Activated CD4-positive, alpha-beta T cell treated with anti-CD3 and anti-CD28 coated beads, Interleukin-2, amount 50 U/mL, for 48 hours (primary cell): ENCODE measurements at places on chromosomes 2 and 18.
A peak's percentile ranks its signal among the peaks of the same experiment; 100 is the strongest.

DNA sequence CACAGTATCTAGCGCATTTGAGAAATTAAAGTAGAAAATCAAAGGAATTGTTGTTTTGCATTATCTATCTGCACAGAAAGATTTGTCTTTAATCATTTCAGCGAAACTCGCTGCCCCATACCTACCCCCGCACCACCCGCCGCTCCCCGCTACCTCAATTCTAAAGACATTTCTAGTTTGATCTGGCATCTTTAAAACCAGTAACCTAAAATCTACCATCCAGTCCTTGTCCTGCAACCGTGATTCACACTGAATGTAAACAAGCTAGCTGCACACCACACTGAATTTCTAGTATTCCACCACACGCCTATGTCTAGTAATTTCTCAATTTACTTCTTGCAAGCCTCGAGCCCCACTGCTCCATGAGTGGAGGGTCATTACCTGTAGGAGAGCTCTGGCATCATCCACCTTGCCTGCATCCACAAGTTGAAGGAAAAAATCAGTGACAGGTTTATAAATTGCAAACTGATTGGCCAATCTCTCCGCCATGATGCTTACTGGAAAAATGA lies 60.1 kb downstream of the ABCG8 start:
- DNase-seq = no peak

GRCh38 chr2:216850665-216851322 lies 9.1 kb downstream of the TNP1 start:
- no peak for DNase-seq

GRCh38 chr18:31269566-31269965 lies 48.4 kb upstream of the DSG1 start:
- no peak for DNase-seq

DNA sequence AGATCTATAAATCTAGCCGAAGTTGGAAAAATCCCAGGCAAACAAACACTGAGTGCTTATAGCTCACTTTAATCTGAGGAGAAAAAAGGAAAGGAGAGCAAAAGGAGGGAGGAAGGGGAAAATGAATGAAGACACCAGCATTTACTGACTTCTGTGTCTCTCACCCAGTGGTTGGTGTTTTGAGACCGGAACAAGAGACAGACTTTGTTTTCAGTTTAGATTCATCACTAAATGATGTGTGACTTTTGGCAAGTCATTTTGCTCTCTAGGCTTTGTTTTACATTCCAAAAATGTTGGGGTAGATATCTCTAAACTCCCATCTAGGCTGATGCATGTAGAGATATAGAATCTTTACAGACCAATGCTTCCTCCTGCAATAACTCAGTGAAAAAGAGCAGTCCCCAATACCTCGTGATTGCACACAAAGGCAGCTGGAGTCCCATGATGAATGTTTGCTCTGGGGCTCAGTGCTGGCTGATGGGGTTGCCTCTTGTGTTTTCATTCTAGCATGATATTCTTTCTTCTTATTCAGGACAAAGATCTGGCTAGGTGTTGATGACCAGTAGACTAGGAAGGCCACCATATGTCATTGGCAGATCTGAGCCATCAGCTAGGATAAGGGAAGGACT lies 51.4 kb downstream of the TRIB2 start:
- DNase-seq = no peak

DNA sequence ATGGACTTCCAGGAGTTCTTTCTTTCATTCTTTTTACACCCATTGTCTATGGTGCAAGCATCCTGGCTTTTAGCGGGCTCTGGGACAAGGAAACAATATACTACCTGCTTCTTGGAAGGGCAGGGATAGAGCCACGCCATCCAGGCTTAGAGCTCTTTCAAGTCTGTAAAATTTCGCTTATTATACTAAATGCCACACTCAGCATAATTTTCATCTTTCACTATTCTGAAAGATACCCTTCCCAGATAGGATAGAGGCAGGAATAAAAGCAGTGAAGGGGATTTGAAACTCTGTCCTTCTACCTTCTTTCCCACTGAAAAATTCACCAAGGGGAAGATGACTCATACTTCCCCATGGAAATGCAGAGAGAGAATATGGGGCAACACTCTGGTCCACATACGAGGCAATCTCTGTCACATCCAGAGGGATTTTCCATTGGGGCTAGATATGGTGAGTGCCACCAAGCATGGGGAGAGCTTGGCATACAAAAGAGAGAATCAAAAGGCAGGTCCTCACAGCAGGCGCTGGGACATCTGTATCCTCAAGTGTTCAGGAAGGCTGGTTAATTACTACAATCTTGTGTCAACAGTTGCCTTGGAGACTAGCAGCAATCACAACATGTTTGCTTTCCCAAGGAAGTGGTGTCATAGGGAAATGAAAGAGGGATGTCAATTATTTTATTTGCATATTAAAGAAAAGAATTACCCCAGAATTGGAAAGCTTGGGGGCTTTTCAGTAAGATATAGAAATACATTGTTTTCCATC lies 127.6 kb downstream of the TDRD15 start:
- DNase-seq = no peak

DNA sequence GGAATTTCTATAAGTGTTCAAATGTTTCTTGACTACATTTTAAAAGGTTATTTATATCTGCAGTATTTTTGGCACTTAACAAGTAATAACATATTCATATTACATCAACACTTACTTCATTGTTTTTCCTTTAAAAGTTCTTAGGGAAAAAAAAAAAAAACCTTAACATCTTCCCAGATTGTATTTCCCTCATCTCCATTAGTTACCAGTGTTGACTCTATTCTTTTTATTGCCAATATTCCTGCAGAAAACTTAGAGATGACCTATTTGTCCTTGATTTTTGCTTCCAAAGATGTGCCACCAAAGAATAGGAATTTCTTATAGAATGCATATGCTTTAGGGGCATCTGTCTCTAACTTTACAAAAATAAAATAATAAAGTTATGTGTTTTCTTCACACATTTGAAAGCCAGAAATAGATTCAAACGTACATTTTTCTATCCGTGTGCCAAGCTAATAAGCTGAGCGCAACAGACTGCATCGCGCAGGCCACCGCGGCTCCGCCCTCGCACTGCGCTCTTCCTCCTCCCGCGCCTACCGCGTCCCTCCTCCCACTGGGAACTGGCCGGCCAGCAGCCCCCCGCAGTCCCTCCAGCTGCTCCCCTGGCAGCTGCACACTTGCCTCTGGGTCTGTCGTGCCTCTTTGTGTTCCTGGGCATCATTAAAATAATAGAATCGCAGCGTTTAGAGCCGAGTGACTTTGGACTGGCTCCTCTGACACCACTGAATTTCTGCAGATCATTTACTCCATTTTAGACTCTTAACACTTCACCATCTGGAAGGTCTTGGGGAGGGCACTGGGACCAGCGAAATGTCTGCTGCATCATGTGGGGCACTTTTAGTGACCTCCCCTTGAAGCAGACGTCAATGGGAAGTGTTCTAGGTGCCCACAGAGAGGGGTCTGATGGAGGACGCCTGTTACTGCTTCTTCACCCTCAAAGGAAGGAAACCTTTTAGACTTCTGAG lies 21.2 kb upstream of the NAB1 start:
- DNase-seq = peak; percentile 21

DNA sequence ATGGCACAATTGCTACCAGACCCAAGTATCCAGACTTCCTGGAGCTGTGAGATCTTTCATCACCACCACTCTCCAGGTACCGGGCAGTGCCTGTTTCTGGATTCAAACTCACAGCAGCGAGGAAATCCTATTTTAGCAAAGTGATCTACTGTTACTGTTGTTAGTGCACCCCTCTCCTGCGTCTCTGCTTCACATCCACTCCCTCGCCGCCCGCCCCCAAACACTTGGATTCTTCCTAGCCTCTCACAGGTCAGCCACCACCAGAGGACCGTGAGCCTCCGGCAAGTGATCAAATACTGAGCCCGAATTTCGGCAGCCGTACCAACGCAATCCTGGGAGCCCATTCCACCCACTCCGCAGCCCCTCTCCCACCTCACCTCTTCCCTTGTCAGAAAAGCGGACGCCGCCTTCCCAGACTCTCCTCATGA lies 519 bp downstream of the METTL4 start:
- DNase-seq = peak; percentile 61

DNA sequence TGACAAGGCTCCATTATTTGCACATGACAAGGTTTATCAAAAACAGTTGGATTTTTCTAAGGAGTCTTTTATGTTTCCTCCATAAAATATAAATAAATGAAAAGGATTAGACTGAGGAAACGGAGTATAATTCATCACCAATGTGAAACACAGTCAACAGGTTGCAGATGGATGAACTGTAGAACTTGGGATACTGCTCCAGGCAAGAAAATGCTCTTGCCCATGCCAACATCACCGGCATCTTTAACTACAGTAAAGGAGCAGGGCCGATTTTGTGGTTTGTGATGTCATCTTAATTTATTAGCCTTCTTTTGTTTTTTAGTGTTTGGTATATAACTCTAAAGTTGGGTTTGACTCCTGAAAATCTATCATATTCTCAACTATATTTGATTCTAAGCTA lies 577.3 kb downstream of the EPHA4 start:
- DNase-seq = no peak

DNA sequence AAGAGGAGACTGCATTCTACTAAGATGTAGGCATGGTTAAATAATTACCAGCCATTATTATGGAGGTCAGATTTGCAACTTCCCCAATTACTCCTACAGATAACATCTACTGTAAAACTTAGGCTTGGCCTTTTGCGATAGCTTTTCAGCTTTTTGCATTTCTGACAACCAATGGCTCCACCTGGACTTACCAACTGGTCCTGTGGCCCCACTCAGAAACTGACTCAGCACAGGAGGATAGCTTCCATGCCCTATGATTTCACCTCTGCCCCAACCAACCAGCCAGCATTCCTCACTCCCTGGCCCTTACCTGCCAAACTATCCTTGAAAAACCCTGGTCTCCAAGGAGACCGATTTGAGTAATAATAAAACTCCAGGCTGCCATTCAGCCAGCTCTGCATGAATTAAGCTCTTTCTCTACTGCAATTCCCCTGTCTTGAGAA lies 28.2 kb downstream of the TUBB6 start:
- DNase-seq = no peak

- DNase-seq = no peak
Observed at GRCh38 chr2:41500895-41501294, 546.9 kb upstream of the PKDCC start.
